ENCODE measurements at places on chromosomes 13 and 19.

DNA sequence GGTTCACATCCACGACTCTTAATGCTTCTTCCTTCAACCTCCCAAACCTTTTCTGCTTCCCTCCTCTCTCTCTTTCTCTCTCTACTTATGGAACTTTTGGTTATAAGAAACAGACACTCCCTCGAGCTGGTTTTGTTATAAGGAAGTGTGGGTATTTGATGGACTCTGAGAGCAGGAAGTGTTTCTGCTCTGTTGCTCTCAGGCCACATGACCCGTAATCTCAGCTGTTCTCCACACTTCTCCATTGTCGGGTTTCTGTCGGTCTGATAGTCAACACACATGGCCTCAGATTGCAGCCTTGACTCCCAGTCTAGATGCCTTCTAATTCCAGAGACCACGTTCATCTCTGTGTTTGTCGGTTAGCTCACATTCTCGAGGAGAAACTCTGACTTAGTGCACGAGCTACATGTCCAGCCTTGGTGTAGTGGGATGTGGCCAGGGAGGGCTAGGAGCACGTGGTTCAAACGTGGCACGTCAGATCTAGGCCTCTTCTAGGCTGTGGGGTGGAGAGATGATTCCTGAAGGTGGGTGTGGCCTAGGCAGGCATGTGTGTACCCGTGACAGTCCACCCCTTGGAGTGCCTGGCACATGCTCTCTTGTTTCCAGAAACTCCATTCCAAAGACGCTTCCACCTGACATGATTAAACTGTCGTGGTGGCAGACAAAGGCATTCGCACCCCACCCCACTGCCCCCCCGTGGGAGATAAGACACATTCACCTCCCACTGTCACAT is 26.3 kb downstream of the CNFN start:
- DNase-seq: no peak

DNA sequence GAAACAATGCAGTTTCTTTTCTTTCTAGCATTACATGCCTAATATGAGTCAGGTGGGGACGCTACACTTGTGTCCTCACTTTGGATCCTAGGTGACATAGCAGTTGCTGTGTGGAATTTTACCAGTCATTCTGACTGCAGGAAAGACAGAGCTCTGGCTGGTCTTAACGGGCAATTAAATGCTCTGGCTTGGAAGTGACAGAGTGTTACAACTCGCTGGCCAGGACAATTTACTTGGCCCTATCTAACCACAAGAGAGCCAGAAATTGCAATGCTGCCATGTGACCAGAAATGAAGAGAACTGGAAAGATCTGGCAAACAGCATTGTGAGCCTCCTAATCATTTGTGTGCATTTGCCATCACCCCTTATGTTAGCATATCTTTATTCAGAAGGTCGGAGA is 351.1 kb downstream of the DCT start:
- peak; percentile 60 for DNase-seq

DNA sequence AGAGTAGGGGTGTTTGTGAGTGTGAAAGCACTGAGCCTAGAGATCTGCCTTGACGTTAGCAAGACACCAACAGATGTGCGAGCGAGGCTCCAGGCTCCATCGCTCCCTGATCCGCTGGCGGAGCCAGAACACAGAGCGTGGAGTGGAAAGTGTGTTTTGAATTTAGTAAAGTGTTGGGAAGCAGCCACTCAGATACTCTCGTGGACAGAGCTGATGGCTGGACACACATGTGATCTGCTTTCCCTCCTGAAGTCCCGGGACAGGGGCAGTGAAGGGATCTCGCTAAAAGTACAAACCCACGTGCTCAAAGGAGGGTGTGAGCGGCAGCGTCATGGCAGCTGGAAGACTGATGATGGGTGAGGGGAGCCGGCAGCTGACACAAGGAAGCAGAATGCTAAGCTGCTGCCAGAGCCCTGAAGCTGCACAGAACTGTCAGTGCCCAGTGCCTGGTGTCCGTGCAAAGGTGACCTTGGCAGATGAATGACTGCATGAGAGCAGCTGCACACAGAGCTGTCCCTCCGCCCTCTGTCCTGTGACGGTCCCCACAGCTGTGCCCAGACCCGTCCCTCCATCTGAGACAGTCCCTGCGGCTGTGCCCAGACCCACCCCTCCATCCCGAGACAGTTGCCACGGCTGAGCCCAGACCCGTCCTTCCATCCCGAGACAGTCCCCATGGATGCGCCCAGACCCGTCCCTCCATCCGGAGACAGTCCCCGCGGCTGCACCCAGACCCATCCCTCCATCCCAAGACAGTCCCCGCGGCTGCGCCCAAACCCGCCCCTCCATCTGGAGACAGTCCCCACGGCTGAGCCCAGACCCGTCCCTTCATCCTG is 29.6 kb upstream of the TMEM255B start:
- no peak for DNase-seq

DNA sequence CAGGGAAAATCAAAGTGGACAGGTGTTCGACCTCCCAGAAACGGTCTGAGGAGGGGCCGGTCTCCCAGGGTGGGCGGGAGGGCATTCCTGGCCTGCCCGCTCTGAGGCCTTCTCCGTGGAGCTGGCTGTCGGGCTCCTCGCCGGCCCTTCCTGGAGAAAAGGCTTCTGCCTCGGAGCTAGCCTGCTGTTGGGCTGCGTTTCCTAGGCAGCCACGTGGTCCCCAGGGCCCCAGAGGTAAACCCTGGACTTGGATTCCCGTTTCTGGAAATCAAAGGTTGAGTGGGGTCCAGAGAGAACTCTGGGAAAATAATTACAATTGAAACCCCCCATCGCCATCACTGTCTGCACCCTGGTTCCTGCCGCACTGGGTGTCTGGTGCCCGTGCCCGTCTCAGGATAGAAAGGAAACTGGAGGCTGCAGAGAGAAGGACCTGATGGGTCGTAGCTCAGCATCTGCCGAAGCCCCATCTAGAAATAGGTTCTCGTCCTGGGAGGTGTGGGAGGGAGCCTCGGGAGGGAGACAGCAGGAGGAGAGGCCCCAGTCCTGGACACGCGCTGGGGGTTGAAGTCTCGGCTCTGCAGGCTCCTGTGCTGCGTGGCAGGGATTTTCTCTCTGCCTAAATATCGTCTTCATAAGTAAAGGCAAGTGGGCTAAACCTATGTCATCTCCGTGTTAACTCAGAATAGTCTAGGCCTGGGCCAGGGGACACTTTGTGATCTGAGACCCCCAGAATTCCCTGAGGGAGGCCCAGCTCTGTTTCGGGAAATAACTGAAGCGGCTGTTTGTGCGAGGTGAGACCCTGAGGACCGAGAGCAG is 7.7 kb upstream of the PROZ start:
- no peak for DNase-seq

- no peak for DNase-seq
Observed at GRCh38 chr19:52227980-52228379, 38.1 kb downstream of the PPP2R1A start.

GRCh38 chr13:111035861-111036260 is 79.2 kb upstream of the ARHGEF7 start:
- DNase-seq: no peak

DNA sequence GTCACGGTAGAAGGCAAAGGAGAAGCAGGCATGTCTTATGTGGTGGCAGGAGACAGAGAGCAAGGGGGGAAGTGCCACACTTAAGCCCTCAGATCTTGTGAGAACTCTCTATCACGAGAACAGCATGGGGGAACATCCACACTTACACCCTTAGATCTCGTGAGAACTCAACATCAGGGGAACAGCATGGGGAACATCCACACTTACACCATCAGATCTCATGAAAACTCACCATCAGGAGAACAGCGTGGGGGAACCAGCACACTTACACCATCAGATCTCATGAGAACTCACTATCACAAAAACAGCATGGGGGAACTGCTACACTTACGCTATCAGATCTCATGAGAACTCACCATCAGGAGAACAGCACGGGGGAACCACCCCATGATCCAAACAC is 445.0 kb downstream of the MYO16 start:
- DNase-seq: no peak

DNA sequence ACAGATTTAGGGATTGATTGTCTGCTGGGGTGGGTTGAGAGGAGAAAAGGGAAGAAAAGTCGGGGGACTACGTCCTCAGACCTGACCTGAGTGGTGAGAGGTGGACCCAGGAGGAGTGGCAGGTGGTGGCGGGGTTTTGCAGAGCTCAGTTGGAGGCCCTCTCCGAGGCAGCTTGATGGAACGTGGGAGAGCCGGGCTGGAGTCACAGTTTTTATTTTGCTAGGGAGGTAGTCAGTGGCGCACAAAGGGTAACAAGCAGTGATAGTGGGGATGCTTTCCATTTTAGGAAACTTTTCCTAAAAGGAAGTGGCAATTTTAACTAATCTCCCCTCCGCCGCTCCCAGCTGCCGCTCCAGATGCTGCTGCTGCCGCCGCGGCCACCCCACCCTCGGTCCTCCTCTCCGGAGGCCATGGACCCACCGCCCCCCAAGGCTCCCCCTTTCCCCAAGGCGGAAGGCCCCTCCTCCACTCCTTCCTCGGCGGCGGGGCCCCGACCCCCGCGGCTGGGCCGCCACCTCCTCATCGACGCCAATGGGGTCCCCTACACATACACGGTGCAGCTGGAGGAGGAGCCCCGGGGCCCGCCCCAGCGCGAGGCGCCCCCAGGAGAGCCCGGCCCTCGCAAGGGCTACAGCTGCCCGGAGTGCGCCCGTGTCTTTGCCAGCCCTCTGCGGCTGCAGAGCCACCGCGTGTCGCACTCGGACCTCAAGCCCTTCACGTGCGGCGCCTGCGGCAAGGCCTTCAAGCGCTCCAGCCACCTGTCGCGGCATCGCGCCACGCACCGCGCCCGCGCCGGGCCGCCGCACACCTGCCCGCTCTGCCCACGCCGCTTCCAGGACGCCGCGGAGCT is 1.1 kb upstream of the ZNF581 start:
- no peak for DNase-seq

- DNase-seq: no peak
Observed at GRCh38 chr13:106484537-106485193, 50.8 kb downstream of the EFNB2 start.

- no peak for DNase-seq
Observed at GRCh38 chr13:77728265-77729125, 31.0 kb downstream of the SLAIN1 start.

DNA sequence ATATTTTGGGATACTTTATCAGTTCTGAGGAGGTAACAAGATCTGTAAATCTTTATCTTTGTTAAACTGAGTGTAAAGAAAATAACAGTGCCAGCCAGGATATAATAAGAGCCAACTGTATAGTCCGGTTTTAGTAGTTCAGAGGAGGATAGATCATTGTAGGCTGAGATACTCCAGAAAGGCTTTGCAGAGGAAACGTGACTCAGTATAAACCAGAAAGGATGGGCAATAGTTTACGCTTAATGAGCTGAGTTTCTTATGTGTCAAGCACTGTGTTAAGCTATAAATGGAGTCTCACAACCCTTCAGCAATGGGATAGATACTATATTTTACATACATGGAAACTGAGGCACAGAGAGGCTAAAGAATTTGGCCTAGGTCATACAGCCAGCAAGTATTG is 3.8 kb downstream of the RFXAP start:
- peak; percentile 26 for DNase-seq
